ENCODE measurements at places on chromosomes 7 and 10.

GRCh38 chr7:21939136-21939857, 6.4 kb downstream of the CDCA7L start:
- no peak for DNase-seq

- DNase-seq = no peak
Measured at GRCh38 chr7:80272560-80273239, 138.1 kb downstream of the GNAI1 start.

DNA sequence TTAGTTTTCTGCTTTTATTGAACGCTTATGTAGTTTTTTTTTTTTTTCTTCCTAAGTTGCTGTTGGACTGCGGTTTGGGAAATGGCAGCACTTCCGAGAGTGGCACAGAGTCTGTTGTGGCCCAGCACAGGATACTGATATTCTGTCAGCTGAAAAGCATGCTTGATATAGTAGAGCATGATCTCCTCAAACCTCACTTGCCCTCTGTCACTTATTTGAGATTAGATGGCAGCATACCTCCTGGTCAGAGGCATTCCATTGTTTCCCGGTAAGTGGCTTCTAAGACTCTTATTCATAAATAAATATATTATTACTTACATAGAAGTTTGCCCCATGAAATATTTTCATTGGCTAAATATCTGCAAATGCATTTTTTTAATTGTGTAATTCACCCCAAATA, 101.1 kb downstream of the BTAF1 start:
- no peak for DNase-seq

DNA sequence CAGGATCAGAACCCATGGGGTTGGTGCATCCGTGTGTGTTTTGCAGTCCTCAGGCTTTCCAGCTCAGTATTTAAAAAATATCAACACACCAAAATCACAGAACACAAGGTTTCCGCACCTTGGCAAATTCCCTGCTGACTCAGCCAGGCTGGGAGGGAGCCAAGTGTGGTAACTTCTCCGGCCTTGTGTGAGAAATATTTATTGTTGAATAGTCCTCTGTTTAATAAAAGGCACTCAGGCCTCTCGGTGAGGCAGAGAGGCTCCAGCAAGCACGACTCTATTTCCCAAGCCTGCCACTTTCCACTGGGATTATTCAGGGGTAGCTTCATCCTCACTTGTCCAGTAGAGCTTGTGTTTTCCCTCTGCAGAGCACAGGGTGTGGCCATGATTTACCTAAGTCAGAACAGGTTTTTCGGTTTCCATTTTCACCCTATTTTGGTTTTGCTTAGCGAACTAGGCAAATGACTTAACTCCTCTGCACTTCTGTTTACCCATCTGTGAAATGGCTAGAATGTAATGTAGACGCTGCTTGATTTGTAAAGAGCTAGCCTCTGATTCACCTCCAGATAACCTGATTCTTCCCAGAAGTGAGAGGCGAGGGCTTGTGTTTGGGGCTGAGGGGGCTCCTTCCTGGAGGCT, 13.0 kb upstream of the CHST15 start:
- DNase-seq = no peak

DNA sequence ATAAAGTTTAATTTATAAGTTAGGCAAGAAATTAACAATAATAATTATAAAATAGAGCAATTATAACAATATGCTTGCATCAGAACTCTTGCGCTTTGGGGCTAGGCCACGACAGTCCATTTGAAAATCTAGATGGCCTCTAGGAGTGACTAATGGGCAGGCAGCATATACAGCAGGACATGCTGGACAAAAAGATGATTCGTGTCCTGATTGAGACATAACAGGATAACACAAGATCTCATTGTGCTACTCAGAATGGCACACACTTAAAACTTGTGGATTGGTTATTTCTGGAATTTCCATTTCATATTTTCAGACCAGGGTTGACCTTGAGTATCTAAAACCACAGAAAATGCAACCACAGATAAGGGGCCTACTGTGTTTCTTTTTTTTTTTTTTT, 27.5 kb downstream of the CTNNA3 start:
- no peak for DNase-seq

DNA sequence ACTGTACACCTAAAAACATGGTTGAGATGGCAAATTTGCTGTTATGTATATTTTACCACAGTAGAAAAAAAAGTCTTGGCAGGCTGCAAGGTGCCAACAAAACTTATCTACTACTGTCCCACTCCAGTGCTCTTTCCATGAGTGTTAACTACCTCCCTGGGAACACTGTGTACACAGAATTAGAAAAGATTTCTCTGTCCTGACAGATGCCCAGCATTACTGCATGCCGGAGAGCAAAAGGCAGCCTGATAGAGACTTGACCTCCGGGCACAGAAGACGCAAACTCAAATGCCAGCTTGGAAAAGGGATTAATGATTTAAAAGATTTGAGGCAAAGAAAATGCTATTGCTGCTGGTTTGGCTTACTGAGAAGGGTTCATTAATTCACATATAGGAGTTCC, 228.8 kb downstream of the TMEM178B start:
- DNase-seq = no peak

- DNase-seq = no peak
Measured at GRCh38 chr7:14841869-14842268, 60.7 kb downstream of the DGKB start.

GRCh38 chr7:140348161-140348849, 50.0 kb downstream of the SLC37A3 start:
- DNase-seq = no peak

DNA sequence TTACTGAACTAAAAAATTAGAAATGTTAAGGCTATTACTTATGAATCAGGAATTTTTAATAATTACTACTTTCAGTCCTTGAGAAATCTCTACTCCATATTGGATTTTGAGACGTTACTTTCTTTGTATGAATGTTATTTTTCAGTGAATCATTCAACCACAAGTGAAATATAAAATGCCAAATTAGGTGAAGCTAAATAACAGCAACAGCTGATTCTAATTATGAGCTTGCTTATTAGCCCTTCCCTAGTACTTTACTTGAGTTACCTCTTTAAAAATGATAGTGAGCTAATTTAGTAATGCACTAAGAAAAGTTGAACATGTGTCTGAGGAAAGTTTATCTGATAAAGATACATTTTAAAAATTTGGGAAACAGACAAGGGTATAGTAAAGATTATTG, 51.4 kb downstream of the PCGF5 start:
- no peak for DNase-seq

- DNase-seq = no peak
Measured at GRCh38 chr10:5284311-5285057, 80.3 kb upstream of the UCN3 start.

DNA sequence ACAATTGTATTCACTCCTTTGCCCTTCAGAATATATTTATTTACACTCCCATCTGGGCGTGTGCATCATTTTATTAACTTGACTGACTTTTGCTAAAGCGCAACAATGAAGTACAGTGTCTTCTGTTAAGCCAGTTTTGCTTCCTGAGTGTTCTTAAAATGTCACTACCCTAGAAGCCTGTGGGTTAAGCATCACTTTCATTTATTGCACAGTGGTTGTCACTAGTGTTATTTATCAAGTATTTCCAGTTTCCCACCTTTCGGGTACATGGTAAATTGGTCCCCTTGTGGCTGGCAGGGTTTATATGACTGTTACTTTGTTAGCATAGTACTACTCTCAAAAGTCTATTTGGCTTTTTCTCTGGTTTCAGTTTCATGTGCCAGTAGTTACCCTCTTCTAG, 3.3 kb downstream of the HILPDA start:
- no peak for DNase-seq

GRCh38 chr10:71771821-71772617, 1.3 kb downstream of the VSIR start:
- DNase-seq = no peak

GRCh38 chr10:66747451-66747850, 178.4 kb upstream of the LRRTM3 start:
- no peak for DNase-seq

GRCh38 chr7:51344406-51345138, 28.0 kb upstream of the COBL start:
- no peak for DNase-seq

DNA sequence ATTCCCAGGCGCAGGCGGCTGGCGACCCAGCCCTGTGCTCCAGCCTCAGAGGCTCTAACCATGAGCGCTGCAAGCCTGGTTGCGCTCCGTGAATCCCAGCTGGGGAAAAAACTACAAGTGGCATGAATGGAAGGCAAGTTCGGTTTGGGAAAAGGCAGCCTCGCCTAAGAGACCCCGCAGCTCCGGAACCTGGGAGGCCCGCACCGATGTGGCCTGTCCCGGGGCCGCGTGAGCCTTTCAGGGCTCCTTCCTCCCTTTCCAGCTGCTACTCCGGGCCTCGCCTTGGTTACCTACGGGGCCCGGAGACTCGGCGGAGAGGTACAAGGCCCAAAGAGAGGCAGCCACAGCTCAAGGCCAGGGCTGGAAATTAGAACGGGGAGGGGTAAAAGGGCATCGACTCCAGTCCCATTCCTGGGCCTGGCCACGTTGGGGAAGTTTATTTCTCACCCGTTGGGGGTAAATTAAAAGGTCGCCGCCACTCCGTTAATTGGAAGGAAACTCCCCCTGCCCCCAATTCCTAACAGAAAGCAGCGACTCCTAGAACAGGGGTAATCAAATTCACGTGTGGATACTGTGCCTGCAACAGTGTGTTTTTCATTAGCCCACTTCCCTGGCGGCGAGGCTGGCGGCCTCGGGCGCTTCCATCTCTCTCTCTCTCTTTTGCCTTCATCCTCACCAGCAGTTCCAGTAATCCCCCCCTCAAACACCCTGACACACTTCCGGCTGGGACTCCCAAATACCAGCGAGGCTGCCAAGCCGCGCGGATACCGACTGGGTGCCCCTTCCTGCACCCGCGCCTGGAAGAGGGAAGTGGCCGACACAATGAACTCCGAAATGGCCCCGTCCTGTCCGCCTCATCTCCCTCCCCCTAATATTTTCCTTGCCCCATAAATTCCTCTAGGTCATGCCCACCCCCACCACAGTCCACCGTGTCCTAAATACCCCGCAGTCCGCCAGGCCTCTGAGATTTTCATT, 1.5 kb upstream of the HOXA9 start:
- peak; percentile 54 for DNase-seq

DNA sequence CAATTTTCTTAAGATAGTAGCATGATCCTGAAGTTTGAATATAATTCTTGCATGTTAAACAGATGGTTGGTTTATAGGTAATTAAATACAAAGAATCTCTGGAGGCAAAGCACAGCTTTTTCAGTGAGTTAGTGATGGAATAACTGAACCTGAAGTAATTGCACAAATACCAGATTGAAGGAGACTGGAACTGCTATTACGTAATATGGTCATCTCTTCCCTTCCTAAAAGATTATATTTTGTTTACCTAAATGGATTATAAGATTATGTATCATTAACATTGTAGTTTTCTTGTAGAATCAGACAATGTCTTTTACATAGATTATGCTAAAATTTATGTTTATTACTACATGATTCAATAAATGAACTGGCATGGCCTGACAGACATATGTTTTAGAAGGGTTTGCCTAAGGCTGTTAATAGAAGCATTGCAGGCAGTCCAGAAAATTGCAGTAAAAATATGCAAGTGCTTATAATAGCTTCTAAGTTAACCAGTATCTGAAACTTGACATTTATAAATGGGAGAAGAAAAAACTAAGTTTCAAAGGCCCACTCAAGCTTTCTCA, 35.8 kb upstream of the GPR37 start:
- peak; percentile 62 for DNase-seq

DNA sequence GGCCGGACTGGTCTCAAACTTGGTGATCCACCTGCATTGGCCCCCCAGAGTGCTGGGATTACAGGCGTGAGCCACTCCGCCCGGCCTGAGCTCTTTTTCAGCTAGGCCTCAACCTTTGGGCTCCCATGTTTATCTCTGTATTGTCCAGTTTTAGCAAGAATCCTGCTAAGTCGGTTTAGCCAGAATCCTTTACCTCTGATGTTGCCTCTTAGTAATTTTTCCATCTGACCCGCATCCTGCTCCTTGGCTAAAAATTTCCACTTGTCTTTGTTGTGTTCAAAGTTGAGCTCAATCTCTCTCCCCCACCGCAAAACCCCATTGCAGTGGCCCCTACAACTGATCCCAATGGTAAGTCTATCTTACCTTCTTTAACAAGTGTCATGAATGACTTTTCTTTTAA, 20.7 kb upstream of the ST7 start:
- DNase-seq = no peak

Data from NCI-H1694 (cell line).